Fibroblast of mammary gland (primary cell): ENCODE measurements at places on chromosomes 7 and 10.

GRCh38 chr10:77139252-77140160 is 498.1 kb downstream of the KCNMA1 start:
- no peak for DNase-seq

- peak; percentile 97 for DNase-seq
Measured at GRCh38 chr10:24891823-24892222, 60.6 kb downstream of the PRTFDC1 start.

DNA sequence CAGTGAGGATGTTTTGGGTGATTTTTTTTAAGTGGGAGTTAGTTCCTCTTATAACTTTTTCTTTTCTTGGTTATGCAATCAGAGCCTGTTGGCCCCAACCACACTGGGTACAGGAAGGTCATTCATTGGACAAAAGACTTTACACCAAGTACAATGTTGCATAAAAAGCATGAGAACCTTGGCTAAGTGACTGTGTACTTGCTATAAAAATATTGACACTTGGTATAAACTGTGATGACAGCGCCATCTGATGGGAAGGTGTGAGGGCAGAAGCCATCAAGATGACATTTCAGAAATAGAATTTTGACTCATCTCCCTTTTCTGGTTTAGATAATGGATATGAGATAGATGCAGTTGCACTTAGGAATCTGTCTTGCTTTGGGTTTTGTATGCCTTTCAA is 126.4 kb upstream of the CCDC6 start:
- DNase-seq: peak; percentile 80

DNA sequence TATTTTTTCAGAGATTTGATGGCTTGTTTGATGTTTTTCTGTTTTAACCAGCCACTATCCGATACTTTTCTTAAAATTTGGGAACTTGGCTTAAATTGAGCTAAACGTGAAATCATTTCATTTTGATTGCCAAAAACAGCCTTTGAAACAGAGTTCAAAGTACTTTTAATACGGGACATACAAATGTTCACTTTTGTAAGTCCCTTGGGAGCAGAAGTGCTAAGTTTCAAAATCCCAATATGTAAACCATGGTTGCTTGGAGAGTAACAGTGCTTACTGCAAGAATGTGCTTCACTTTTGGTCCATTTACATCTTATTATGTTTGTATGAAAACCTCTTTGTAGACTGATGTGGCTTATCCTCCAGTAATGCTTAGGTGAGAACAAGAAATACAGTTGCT is 10.9 kb downstream of the PNPLA8 start:
- peak; percentile 33 for DNase-seq

DNA sequence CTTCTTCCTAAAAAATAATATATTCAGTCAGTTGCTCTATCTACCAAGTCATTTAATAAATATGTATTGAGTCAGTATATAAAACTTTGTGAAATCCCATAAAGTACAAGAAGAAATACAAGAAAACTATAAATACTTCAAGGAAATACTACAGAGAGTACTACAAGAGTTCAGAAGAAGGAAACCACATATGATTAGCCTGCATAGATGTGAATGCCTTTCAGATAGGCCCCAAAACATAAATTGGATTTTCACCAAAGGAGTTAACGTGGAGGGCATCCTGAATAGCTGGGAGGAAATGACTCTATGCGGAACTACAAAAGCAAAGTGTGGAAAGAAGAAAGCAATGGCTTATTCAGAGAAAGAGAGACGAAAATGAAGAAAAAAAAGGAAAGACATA is 120.1 kb downstream of the LRRN3 start:
- peak; percentile 37 for DNase-seq

GRCh38 chr7:128666200-128666599 is 5.9 kb upstream of the GARIN1A start:
- DNase-seq: peak; percentile 51

DNA sequence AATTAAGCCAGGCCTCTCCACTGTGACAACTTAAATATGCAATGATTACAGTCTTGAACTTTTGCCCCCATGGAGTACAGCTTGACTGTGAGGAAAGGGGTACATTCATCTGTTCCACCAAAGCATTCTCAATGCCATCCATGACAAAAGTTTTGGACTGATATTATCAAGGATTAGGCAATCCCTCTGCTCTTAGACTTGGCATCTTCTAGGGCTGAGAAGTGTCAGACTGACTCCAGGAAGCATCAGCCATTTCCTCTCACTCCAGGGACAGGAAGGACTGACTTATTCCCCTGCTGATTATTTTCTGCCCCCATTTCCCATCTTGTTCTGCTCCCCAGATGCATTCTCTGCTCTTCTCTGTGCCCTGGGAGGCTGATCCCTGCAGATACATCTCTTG is 69.7 kb downstream of the ZNF365 start:
- peak; percentile 21 for DNase-seq

GRCh38 chr7:92485267-92485892 is 7.6 kb upstream of the ERVW-1 start:
- peak; percentile 37 for DNase-seq

- no peak for DNase-seq
Measured at GRCh38 chr10:127921753-127922145, 14.8 kb downstream of the PTPRE start.

DNA sequence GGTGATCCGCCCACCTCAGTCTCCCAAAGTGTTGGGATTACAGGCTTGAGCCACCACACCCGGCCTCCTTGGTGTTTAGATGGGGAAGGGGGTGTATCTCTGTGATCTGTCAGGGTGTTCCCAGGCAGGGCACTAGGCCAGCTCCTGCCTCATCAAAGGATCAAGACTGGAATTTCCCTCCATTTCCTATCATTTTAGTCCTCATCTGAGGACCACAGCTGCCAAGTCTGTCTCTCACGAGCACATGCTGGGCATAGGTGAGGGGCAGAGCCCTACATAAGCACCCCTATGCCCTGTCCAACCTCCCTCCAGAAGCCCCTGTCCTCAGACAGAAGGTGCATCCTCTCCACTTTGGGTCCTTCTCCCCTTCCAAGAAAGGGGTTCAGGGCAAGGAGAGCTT is 19.5 kb downstream of the TRIM56 start:
- no peak for DNase-seq

- peak; percentile 72 for DNase-seq
Measured at GRCh38 chr7:90592033-90592432, 4.1 kb upstream of the CDK14 start.

- DNase-seq: no peak
Measured at GRCh38 chr7:72429316-72429715, 17.2 kb upstream of the CALN1 start.

DNA sequence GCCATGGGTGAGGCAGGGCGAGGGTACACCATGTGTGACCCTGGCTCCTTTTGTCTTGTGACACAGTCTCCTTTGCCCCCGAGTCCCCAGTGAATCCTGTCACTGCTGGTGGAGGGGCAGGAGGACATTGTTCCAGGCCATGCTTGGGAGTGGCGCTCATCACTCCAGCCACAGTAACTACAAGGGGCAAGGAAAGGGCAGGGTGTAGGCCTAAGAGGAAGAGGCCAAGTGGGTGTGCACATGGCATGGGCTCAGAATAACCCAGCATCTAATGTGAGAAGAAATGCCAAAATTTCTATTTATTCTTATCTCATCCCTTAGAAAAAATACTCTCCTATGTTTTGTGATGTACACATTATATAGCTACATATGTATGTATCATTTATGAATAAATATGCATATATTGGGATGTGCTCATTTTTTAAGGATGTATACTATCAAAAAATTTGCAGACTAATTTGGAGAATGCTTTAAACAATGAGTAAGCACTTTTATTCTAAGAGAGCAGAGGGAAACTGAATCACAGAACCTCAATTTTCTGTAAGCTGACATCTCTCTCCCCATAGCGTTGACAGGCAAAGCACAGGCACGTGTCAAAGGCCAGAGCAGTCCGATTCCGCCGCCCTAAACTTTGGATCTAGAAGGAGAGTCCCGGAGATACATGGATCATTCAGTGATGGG is 36.9 kb downstream of the RNF32 start:
- no peak for DNase-seq

DNA sequence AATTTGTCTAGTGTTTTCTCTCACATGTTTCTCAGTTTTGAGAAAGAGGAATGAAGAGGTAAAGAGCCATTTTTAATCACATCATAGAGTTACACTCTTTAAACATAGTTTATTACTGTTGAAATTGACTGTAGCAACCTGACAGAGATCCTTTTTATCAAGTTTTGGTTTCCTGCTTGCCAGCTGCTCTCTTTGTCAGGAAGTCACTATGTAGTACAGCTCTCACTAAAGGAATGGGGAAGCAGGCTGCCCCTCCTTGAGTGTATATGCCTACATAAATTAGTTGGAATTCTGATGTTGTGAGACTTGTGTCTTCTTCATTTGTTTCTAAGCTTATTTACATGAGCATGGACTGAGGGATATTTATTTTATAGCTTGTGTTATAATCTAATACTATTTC is 1274.0 kb upstream of the CELF2 start:
- DNase-seq: no peak
